KBM-7 (cell line): ENCODE measurements at places on chromosomes 3 and 15.

DNA sequence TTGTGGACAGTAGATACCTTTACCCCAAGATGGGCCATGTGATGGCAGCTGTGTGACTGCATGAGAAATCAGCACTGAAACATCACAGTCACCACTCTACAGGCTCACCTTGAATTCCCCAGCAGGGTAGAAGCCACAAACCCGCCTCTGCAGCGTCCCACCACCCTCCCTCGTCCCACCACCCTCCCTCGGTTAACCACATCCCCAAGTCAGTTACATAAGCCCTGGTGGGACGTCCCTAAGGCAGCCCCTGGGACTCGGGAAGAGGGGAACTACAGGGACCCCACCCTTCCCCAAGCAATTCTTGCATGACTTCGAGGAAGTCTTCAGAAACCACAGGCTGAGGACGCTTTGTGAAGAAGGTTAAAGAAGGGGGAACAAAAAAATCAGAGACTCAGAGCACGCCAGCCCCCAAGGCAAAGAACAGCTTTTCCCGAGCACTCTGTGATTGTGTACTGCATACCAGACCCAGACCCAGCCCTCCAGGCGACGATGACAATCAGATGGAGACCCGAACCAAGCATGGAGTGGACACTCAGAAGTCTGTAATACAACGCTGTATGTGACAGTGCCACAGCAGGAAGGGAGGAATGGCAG lies 60.5 kb downstream of the SH3BP5 start:
- peak; percentile 96 for DNase-seq

DNA sequence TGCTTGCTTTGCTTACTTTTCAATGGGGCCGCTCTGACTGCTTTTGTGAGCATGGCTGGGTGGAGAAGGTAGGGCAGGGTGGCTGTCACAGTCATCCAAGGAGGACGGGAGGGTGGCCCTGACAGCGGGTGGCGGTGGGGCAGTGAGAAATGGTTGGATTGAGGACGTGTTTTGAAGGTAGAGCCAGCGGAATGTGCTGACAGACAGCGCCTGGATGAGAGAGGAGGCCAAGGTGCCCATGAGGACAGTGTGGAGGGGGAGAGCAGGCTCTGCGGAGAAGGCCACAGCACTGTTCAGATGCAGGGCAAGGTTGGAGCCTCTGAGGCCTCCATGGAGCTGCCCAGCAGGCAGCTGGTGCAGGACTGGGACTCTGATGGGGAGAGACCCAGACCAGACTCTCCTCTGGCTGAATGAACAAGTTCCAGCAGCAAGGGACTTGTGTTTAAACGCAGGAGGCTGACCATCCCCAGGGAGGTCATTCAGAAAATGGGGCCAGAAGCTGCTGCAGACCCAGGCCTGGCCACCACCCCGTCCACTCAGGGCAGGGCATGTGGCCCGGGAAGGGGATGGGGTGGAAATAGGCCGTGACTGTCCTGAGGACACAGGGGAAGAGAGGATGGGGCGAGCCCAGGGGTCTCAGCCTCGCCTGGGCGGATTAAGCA lies 120.3 kb upstream of the PRR20G start:
- no peak for DNase-seq

GRCh38 chr15:67892559-67893377 lies 52.9 kb upstream of the RNU6-1 start:
- DNase-seq: no peak

DNA sequence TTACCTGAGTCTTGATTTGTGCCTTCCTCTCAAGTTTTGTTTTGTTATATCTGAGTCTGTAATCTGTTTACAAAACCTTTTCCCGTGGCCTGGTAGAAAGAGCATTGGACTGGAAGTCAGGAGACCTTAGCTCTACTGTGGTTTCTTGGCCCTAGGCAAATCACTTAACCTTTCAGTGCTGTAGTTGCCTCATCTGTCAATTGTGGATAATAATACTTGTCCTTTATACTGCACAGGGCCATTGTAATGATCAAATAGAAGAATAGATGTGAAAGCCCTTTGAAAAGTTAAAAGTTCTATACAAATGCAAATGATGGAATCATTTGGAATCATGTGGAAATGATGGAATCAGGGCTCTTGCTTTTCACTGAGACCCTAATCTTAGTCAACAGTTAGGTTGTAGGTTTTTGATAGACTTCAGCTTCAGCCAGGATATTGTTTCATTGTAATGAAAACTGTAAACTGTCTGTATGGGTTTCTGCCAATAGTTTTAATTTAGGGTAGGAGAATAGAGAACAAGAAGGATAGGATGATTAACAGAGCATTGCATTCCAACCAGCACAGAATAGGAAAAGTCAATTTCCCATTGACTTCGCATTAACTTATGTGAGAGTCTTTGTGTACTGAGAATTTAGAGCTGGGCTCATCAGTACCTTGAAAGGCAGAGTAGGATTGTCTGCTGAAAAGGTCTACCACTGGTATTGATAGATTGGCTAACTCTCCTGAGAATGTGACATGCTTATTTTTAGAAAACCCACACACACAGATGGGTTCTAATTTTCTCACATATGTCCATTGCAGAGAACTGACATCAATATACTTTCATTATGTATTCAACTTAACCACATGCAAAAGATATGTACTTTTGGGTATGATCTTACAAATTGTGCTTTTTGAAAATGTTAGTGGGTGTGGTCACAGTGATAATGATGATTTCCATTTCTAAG lies 21.8 kb downstream of the MAP2K5 start:
- no peak for DNase-seq

GRCh38 chr3:72018343-72018984 lies 233.5 kb upstream of the PROK2 start:
- DNase-seq: no peak

DNA sequence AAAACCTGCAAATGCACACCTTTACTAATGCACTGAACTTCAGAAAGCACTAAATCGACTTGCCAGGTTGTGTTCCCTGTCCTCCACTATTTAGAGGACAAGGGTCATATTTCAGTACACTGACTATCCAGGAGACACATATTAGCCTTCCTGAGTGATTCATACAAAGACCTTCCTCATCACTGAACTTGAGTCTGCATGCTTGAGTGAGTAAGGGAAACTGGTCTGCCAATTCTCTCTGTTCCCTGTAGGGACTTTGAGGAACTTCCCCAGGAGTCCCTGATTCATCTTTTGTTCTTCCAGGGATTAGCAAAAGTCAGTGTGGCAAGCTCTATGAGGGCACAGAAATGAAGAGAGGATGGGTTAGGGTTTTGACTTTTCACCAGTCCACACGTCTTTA lies 565.9 kb downstream of the PDCD6IP start:
- no peak for DNase-seq

GRCh38 chr15:69562564-69562963 lies 109.9 kb downstream of the RPLP1 start:
- DNase-seq: no peak

DNA sequence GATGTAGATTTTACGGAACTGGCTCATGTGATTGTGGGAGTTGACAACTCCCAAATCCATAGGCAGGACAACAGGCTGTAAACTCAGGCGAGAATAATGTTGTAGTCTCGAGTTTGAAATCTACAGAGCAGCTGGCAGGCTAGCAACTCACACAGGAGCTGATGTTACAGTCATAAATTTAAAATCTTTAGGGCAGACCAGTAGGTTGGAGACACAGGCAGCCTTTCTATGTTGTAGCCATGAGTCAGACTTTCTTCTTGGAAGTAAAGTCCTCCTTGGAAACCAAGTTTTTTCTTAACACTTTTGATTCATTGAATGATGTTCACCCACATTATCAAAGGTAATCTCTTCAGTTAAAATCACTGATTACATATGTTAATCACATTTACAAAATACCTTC lies 89.1 kb upstream of the ALCAM start:
- no peak for DNase-seq

DNA sequence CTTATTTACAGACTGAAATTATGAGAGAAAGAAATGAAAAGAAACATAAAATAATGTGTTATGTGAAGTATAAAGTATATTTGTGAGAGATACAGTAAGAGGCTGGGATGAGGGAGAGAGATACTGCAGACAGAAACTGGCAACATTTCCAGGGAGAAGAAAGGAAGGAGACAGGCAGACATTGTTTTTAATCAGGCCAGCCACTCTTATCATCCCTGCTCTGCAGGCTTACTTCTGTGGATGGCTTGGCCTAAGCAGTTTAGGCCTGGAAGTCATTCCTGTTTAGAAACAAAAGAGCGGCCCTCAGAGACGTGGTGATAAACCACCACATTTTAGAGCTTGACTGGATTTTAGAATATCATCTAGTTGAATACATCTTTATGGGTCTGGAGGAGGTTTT lies 12.4 kb downstream of the PCCB start:
- DNase-seq: no peak

- no peak for DNase-seq
Observed at GRCh38 chr15:26867200-26868007, 542 bp downstream of the GABRA5 start.

GRCh38 chr3:59407425-59407824 lies 357.6 kb upstream of the CFAP20DC start:
- no peak for DNase-seq

GRCh38 chr15:60799885-60800284 lies 320.9 kb upstream of the ICE2 start:
- no peak for DNase-seq
